ENCODE measurements at places on chromosomes 16 and 17. TPM values are rescaled to one million over a fixed set of nuclear protein-coding genes. Genes with fewer than 3 reads are reported as not detected.

GRCh38 chr17:78332991-78333390 lies 26.9 kb downstream of the SOCS3 start:
- DNase-seq = no peak

DNA sequence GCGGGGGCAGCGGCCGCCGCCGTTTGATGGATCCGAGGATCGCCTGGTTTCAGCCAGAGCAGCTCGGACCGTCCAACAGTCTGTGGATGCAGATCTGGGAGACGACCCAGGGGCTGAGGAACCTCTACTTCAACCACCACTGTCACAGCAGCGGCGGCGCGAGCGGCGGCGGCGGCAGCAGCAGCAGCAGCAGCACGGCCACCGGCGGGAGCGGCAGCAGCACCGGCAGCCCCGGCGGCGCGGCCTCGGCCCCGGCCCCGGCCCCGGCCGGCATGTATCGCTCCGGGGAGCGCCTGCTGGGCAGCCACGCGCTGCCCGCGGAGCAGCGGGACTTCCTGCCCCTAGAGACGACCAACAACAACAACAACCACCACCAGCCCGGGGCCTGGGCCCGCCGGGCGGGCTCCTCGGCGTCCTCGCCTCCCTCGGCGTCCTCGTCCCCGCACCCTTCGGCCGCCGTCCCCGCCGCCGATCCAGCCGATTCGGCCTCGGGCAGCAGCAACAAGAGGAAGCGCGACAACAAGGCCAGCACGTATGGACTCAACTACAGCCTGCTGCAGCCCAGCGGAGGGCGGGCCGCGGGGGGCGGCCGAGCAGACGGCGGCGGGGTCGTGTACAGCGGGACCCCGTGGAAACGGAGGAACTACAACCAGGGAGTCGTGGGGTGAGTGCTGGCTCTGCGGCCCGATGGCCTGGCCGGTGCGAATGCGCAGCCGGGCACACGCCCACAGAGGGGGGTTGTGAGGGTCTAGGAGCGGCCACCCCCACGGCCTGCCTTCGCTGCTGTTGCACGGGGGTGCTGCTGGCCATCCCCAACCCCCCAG lies 702 bp downstream of the TENT4B start:
- DNase-seq = no peak

DNA sequence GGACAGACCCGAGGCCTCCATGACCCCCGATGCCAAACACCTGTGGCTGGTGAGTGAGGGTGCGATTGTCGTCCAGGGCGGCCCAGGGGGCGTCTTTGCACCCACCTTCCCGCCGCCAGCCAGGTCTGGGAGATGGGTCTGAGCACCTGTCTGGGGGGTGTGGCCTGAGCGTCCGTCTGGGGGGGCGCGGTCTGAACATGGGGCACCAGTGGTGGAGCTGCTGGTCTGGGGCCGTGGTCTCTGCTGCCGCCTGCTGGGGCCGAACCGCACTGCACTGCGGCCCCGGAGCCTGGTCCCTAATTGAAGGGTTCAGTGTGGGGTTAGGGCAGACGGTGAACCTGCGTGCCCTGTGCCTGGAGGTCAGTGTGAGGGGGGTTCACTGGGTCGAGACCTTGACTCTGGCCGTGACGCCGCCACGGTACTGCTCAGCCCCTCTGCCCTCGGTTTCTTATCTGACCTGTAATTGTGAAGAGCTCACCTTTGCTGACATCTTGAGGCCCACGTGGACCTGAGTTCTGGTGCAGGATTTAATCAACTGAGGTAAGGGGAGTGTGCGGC lies 12.6 kb upstream of the TCF25 start:
- DNase-seq = peak; percentile 67

- no peak for DNase-seq
These were observed 32.3 kb downstream of the GRB7 start for GRCh38 chr17:39769974-39770587.

DNA sequence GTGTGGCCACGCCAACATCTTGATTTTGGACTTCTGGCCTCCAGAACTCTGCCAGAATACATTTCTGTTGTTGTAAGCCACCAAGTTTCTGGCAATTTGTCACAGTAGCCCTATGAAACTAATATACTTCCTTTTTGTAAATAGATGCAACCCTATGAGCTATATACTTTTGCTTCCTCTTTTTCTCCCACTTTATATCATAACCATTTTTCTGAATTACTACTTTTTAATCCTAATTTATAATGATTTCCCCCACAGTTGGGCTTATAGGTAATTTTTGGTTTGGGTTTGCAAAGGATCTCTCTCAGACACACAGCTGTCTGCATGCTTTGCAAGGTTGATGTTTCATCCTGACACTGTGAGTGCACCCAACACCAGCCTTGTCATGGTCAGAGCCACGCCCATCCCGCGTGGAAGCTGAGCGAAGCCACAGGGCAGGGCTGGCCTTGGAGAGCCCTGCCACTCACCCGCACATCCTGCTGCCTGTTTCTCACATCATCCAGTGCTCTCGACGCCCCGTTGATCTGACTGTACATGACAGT lies 5.8 kb downstream of the TRIM25 start:
- DNase-seq = peak; percentile 94

DNA sequence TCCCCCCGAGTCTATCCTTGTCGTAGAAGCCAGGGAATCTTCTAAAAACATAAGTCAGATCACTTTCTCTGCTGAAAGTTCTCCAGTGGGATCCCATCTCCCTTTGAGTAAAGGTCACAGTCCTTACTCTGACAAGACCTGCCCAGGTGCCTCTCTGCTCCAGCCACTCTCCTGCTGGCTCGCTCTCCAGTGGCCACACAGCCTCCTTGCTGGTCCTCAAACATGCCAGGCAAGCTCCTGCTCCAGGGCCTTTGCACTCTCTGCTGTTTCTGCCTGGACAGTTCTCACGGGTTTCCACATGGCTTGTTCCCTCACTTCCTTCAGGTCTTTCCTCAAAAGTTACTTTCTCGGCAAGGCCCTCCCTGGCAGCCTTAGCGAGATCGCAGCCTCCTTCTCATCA lies 3.4 kb downstream of the B9D1 start:
- peak; percentile 25 for DNase-seq

DNA sequence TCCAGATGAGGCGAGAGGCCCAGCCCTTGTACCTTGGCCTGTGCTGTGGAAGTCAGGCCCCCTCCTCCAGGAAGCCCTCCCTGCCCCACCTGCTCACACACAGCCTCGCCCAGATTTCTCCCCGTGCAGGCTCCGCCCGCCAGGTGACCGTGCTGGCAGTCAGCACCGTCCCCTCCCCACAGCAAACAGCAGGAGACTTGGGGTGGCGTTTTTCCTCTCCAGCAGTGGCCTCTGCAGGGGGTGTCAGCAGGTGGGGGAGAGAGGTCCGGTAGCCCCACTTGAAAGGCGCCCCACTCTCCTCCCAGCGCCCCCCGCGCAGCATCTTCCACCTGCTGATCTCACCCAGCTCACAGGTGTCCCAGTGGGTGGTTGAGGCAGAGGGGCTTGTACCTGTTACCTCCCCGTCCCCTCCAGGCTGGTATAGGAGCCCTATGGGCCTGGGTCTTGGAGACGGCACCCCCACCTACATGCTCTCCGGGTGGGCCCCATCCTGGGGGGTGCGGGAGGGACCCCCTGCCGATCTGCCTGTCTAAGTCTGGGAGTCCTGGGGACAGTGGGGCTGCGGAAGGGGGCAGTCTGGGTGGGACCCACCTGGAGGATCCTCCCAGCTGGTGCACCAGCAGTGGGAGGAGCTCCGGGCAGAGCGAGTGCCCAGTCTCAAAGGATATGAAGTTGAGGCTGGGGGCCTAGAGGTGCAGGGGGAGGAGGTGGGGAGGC lies 4.2 kb upstream of the C1QTNF8 start:
- no peak for DNase-seq

- no peak for DNase-seq
These were observed 83.8 kb downstream of the PMP22 start for GRCh38 chr17:15181333-15181732.

DNA sequence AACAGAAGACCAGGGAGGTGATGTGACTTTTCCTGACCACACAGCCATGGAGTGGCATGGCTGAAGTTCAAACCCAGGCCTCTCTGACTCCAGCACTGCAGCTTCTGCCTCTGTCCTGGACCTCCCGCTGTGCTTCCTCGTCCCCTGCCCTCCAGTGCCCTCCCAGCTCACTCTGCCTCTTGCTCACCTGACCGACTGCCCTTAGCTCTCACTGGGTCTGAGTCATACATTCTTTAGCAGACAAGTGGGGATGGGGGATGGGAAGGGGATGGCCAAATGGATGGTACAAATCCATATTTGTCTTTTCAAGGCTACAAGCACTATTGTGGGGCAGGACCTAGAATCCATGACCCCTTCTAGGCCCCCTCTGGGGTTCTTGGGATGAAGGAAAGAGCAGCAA lies 33.0 kb downstream of the PITPNM3 start:
- peak; percentile 43 for DNase-seq

DNA sequence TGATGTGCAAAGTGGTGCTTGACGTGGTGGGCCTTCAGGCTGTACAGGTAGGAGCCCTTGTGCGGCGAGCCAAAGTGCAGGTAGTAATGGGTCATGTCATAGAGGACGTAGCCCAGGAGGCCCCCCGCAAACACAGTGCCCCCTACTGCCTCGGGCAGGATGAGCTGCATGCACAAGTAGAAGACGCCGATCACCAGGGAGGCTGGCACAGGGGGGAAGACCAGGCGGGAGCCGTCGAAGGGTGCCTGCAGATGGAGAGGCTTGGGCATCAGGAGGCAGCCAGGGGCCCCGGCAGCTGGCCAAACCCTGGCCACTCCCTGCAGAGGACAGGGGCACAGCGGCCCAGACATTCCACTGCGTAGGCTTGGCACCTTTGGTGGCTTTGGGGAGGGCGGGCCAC lies 15.7 kb upstream of the MLKL start:
- no peak for DNase-seq

DNA sequence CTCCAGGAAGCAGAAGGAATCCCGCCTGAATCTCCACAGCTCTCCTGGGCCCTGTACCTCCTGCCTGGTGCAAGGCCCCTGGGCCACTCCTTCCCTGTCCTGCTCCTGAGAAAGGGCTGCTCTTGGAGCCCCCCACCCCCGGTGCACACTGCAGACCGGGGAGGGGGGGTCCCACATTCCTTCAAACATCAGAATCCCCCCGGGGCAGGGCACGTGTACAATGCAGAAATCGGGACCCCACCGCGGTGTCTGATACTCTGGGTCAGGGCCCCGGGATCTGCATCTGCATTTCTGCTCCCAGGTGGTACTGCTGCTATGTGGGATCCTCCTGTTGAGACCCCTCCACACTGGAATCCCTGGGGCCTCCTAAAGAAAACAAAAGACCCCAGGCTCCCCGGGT lies 99.5 kb upstream of the GSE1 start:
- DNase-seq = no peak

DNA sequence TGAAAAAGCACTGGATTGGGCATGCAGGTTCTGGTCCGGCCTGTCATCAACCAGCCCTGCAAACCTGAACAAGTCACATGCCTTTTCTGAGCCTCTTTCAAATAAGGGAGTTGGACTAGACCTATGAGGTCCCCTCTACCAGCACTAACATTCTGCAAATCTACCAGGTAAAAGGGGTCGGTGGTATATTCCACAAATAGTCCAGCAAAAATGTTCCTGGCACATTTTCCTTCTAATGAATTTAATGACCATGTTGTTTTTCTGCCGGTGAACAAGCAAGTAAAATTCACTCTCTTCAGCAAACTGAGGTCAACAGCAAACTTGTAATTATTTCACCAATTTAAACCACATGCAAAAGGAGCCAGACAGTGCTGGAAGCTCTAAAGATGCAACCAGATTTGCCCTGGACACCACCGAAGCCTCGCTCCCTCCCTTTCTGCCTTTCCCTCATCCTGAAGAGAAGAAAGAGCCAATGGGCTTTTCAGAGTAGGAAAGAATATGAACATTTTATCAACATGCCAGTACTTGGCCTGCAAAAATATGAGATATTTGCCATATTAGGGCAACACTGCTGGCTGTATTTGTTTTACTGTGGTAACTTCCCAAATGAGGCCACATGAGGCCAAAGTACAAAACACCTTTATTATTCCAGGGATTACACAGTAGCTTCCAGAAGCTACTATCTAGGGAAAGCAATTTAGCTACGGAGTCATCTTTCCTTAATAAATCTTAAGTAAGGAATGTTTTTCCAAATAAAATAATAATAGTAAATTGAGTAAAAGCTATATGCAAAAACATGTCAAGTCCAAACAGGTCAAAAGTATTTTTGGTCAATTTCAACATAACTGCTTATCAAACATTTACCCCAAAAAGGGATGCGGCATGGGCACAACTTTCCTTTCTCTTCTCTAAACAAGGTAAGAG lies 45.0 kb downstream of the USP31 start:
- no peak for DNase-seq

GRCh38 chr17:44212507-44213402 lies 6.7 kb downstream of the UBTF start:
- no peak for DNase-seq

GRCh38 chr17:17935321-17936271 lies 36.6 kb downstream of the TOM1L2 start:
- DNase-seq = no peak

GRCh38 chr16:1305823-1306222 lies 3.6 kb upstream of the UBE2I start:
- no peak for DNase-seq

- DNase-seq = no peak
These were observed 172.5 kb upstream of the FOXF1 start for GRCh38 chr16:86337581-86338402.

DGKE gene
- polyA plus RNA-seq = 14.7 TPM

MAPK8IP3 gene
- polyA plus RNA-seq = 62.0 TPM

AGRP gene
- 0.29 TPM for polyA plus RNA-seq

PIRT gene
- 0.04 TPM for polyA plus RNA-seq

SLC16A5 gene
- 26.8 TPM for polyA plus RNA-seq

TAX1BP3 gene
- polyA plus RNA-seq = 83.3 TPM

CFAP119 gene
- 5.1 TPM for polyA plus RNA-seq

RNFT1 gene
- 41.5 TPM for polyA plus RNA-seq

SRCIN1 gene
- polyA plus RNA-seq = 5.6 TPM

SDR42E2 gene
- 0.21 TPM for polyA plus RNA-seq
